NCI-H2081 (cell line): ENCODE measurements at places on chromosomes 2 and 18.

DNA sequence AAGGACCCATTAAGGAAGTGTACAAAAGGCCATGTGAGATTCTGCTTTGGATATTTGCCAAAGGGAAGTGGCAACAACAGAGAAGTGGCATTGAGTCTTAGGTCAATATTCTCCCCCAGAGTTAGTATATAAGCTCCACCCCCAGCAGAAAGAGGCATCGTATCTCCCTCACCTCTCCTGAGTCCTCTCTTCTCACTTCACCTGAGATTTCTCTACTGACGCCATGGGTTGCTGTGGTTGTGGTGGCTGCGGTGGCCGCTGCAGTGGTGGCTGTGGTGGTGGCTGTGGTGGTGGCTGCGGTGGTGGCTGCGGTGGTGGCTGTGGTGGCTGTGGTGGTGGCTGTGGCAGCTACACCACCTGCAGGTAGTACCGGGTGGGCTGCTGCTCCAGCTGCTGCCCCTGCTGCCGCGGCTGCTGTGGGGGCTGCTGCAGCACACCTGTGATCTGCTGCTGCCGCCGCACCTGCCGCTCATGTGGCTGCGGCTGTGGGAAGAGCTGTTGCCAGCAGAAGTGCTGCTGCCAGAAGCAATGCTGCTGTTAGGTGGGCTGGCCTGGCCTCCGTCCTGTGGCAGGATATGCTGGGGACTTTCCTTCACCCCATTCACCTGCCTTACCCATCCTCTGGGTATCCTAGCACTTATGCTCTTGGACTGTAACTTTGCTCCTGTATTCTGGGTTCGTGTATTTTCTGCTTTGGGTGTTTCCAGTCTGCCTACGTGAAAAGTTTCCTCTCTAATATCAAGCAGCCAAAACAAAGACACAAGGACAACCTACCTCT is 5.9 kb downstream of the SCYGR3 start:
- no peak for DNase-seq

GRCh38 chr2:220432645-220433044 is 805.2 kb downstream of the SLC4A3 start:
- no peak for DNase-seq

DNA sequence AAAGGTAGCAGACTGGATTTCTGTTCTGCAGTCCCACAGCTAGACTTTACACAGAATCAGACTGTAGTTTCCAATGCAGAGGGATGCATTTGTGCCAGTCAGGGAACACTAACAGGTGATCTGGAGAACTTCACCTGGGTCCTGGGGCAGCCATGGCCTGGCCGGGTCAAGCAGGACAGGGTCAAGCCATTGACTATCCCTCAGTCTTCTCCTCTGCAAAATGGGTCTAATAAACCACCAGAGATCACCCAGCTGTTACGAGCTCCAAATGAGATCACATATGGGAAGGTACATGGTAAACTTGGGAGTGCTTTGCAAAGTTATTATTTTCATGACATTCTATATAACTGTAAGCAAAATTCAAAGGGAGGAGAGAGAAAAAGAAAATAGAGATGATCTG is 294.1 kb downstream of the CDCA7 start:
- DNase-seq = no peak

- DNase-seq = no peak
Measured at GRCh38 chr2:114699423-114699944, 257.0 kb downstream of the DPP10 start.

GRCh38 chr2:39607538-39608262 is 58.0 kb upstream of the TMEM178A start:
- no peak for DNase-seq

DNA sequence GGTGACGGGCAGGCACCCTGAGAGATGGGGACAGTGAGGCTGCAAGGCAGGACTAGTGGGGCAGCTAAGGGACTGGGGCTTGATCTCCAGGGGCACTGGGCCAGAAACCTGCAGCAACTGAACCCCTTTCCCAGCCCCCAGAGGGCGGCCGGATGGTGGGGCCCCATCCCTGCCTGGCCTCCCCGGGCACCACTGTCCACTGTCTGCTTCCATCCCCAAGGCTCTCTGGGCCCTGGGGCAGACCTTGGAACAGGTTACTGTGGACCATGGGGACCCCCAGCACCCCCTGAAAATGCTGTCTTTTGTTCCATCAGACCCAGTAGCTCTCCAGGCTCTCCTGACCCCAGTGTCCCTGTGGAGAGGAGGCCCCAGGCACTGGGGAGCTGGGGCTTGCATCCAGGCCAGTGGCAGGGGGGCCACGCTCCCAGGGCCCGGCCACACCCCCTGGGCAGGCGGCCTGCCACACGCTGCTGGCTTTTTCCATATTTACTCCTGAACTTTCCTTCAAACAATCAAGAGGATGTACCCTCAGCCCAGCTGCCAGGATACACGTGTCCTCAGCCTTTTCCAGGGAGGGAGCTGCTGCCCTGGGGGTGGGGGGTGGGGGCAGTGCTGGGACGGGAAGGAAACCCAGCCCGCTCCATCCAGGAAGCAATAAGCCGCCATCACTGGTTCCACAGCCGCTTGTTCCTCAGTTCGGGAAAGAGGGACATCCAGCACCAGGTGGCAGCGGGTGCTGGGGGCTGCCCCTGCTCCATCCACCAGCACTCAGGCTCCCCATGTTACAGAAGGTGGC is 102.3 kb upstream of the ODC1 start:
- DNase-seq = no peak

GRCh38 chr2:12534646-12535263 is 182.0 kb upstream of the TRIB2 start:
- DNase-seq = no peak

DNA sequence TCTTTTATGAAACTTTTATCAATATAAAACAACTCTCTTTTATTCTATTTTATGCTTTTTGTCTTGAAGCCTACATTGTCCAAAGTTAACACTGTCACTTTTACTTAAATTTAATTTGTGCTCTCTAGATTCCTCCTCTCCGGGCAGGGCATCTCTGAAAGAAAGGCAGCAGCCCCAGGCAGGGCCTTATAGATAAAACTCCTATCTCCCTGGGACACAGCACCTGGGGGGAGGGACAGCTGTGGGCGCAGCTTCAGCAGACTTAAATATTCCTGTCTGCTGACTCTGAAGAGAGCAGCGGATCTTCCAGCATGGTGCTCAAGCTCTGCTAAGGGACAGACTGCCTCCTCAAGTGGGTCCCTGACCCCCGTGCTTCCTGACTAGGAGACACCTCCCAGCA is 447.7 kb upstream of the FANCL start:
- DNase-seq = no peak

- DNase-seq = peak; percentile 58
Measured at GRCh38 chr2:191274413-191274815, 29.2 kb downstream of the MYO1B start.

- no peak for DNase-seq
Measured at GRCh38 chr2:162473-163382, 101.1 kb downstream of the SH3YL1 start.

GRCh38 chr2:71974846-71975245 is 172.8 kb downstream of the CYP26B1 start:
- DNase-seq = no peak

DNA sequence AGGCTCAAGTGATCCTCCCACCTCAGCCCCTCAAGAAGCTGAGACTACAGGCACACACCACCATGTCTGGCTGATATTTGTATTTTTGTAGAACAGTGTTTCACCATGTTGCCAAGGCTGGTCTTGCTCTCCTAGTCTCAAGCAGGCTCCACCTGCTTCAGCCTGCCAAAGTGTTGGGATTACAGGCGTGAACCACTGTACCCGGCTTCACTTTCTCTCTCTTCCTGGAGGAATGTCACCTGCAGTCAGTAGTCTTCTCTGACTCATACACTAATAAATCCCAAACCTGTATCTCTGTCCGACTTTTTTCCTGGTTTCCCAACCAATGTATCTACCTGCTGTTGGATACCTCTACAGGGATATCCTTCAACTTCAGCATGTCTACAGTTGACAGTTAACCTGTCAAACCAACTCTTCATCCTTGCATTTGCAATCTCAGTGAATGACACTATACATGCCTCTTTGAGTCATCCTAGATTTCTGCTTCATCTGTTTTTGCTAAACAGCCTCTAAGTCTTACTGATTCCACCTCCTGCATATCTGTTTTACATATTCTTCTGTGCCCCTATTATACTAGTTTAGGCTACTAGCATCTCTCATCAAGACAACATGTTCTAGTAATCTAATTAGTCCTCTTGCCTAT is 54.5 kb downstream of the RBBP8 start:
- DNase-seq = no peak

- DNase-seq = no peak
Measured at GRCh38 chr2:216044883-216045486, 31.6 kb upstream of the MREG start.

GRCh38 chr2:11495844-11496681 is 30.1 kb upstream of the E2F6 start:
- DNase-seq = no peak

- peak; percentile 34 for DNase-seq
Measured at GRCh38 chr2:11746807-11747459, 501 bp downstream of the LPIN1 start.

DNA sequence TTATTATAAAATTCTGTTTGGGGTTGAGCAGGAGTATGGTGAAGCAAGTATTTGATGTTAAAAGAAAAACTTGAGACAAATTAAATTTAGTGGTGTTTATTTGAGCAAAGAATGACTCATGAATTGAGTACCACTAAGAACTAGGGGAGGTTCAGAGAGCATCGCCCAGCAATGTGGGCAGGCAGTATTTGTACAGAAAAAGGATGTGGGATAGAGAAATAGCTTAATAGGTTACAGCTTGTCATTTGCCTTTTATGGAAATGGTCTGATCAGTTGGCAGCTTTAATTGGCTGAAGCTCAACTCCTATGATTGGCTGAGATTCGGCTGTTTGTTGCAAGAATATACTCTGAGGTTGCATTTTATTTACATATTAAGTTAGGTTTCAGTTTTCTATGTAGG is 68.2 kb downstream of the LRATD1 start:
- DNase-seq = no peak

- DNase-seq = no peak
Measured at GRCh38 chr2:73516033-73516432, 126.2 kb downstream of the NAT8 start.

DNA sequence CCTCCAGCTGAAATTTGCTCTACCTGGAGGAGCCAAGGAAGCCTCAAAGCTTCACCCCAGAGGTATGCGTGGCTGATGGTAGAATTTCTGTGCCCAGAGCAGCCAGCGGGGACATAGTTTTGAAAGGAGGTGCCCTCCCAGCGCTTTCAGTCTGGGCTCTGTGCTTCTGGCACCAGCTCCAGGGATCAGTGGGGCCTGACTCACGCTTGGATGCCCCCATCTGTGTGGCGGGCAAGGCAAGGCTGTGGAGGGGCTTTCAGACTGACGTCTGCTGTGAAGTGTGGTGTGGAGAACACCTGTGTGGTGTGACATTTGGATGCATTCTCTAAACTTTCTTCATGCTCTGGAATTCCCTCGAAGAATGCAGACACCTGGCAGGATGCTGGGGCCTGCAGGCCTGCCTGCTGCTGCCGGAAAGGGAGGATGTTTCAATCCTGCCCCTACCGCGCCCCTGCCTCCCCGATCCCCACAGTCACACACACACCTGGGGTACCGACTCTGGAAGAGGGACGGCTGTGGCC is 84.1 kb downstream of the CTIF start:
- DNase-seq = no peak

GRCh38 chr18:79211844-79212243 is 142.7 kb downstream of the ATP9B start:
- no peak for DNase-seq

DNA sequence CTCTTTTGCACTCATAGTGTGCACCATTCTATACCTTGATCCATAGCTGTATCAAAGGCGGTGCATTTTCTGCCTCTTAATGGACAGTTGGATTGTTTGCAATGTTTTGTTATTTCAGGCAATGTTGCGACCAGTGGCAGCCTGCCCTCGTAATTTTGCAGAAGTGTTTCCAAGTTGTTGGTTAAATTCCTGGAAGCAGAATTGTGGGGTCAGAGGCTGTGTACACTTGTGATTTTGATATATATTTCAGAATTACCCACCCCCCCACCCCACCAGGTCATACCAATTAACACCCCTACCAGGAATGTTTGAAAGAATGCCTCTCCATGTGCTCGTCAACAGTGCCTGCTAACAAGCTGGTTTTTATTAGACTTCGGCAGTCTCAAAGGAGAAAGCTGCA is 32.4 kb upstream of the IL1R1 start:
- no peak for DNase-seq

- DNase-seq = no peak
Measured at GRCh38 chr2:129375632-129376425, 603.6 kb upstream of the RAB6C start.

DNA sequence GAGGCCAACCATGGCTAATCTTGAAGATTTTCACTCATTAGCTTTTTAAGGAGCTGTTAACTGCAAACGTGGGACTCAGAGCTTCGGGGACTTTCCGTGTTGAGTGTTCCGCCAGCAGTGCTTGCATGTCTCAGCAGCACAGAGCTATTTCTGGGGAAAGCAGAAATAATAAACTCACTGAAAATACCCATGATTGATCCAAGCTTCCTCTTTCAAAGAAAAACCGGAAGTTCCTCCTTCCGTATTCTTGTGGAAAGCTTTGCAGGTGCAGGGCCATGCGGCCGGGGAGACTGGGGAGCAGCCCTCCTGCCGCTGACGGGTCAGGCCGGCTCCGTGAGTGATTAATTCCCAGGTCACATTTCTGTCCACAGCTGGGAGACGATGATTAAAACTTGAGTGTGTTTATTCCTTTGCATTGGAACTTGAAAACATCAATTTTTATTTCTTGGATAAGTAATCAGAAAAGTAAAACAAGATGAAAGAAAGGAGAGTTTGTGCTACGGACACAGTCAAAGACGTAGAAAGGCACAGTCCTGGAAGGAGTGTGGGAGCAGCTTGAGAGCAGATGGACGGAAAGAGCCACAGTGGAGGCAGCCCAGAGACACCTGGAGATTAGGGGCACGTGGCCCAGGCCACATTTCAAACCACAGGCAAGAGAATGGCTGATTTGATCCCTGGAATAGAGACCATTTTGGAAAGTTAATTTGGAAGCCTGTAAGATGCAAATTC is 54.2 kb upstream of the CTDP1 start:
- no peak for DNase-seq

DNA sequence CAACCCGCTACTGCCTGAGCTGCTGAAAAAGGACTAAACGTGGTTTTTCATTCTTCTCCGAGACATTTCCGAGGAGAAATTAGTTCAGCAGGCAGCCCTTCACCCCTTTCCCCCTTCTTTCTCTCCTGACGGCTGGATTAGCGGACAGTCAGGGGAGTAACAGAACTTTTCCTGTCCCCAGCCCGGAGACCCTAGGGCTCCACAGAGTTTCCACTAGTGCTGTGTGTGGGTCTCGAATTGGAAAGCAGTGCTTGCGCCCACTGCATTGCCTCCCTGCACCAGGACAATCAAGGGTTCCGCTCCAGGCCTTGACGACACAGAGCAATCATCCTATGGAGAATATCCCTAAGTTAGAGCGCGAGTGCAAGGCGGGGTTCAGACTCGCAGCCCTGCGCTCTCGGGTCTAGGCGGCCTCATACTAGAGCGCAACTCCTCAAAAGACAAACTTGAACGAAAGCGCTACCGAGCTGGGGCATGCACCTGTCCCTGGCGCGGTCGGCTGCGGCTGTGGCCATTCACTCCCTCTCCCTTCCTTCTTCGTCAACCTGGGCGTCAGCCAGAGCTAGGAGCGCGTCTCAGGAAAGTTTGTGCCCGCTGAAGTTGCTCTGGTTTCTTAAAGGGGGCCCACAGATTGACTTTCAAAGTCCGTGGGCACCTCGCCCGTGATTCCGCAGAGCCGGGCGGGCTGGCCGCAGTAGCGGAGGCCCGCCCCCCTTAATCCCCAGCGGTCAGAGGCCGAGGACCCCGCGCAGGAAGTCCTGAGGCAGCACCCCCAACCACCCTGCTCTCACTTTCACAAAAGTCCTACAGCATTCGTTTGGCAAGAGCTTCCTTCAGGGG is 801 bp downstream of the OSR1 start:
- DNase-seq = no peak
